ENCODE measurements at places on chromosomes 5 and 9.

GRCh38 chr5:43207601-43208000 is 15.6 kb downstream of the NIM1K start:
- no peak for DNase-seq

DNA sequence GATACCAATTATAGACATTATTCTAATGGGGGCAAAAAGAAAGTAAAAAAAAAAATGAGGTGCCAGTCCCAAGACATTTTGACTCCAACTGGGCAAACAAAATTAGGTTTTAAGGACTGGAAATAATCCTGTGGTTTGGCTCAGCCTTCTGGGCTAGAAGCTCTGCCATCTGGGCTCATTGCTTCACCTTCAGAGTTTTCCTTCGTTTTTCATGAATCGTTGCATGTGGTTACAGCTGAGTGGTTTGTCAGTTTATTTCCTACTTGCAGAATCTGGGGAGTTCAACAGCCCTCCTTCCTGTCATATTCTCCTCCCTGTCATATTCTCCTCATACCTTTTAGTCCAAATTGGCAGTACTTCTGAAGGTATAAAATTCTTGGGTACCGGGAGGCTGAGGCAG is 12.0 kb downstream of the UGT3A2 start:
- DNase-seq: no peak

GRCh38 chr5:179459771-179460170 is 90.6 kb upstream of the RUFY1 start:
- no peak for DNase-seq

- DNase-seq: no peak
Measured at GRCh38 chr9:124840300-124840833, 12.9 kb upstream of the WDR38 start.

GRCh38 chr5:134547999-134548658 is 22.7 kb downstream of the JADE2 start:
- no peak for DNase-seq

GRCh38 chr5:121873409-121873808 is 21.7 kb downstream of the FTMT start:
- no peak for DNase-seq

- no peak for DNase-seq
Measured at GRCh38 chr9:12748954-12749353, 25.9 kb upstream of the LURAP1L start.

- no peak for DNase-seq
Measured at GRCh38 chr9:93612796-93613154, 36.4 kb downstream of the PHF2 start.

GRCh38 chr9:17531642-17532254 is 47.1 kb upstream of the SH3GL2 start:
- no peak for DNase-seq

DNA sequence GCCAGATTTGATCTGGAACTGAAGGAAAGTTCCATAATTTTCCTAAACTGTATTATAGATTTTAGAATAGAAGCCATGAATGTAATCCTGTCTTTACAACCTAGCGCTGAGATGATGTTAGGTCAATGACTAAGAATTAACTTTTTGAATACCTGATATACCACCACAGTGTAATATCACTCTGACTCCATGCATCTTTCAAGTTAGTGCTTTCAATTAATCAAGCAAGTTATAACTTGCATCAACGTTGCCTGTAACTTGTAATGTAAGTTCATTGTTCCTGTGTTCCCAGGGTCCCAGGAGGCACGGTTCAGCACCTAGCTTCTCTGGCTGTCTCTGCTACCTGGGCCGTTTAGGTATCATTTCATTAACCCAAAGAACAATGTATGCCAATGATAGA is 139.3 kb downstream of the CSNK1G3 start:
- no peak for DNase-seq

GRCh38 chr5:61401726-61402125 is 69.7 kb downstream of the ZSWIM6 start:
- DNase-seq: no peak

DNA sequence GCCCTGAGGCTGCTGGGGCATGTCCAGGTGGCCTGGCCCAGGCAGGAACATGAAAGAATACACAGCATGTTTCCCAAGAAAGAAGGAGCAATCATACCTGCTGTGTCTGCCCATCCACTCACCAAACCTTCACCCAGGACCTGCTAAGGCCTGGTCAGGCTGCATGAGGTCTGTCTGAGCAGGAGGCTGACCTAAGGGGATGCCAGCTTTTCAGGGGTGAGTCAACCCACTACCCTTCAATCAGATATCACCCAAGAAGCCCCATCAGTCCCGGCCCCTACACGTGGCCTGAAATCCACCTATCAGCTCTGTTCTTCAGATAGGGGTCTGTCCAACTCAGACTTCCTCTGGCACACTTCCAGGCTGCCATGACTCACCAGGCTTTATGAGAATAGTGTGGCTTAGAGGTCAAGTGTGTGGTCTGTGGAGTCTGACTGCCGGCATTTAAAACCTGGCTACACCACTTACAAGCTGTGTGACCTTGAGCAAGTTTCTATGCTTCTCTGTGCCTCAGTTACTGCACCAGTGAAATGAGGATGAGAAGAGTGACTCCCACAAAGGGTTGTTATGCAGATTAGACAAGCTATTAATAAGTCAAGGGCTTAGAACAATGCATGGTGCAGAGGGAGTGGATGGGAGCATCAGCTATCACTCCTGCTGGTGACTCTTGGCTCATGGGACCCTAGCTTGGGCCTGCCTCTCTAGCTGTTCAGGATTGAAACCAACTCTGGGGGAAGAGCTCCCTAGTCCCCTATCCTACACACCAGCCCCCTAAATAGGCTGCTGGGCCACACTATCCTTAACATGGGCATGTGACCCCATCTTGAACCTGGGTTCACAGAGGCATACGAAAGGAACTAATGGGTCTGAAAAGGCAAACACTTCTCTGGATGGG is 130.3 kb downstream of the PAX5 start:
- no peak for DNase-seq

DNA sequence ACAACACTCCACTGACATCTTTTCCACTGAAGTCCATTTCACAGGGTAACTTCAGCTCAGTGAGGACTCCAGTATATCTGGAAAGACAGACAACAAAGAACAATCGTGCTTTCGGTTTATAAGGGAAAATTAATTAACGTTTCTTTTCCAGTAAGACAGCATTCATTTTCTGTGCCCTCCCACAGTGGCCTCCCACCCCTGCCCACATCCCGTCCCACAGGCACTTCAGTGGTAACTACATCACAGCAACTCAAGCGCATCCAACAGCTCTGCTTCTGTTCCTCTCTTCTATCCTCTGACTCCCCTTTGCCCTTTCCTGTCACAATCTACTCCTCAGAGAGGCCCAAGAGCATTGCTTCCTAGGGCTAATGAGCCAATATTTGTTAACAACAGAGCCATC is 40.3 kb downstream of the GLDC start:
- DNase-seq: no peak

DNA sequence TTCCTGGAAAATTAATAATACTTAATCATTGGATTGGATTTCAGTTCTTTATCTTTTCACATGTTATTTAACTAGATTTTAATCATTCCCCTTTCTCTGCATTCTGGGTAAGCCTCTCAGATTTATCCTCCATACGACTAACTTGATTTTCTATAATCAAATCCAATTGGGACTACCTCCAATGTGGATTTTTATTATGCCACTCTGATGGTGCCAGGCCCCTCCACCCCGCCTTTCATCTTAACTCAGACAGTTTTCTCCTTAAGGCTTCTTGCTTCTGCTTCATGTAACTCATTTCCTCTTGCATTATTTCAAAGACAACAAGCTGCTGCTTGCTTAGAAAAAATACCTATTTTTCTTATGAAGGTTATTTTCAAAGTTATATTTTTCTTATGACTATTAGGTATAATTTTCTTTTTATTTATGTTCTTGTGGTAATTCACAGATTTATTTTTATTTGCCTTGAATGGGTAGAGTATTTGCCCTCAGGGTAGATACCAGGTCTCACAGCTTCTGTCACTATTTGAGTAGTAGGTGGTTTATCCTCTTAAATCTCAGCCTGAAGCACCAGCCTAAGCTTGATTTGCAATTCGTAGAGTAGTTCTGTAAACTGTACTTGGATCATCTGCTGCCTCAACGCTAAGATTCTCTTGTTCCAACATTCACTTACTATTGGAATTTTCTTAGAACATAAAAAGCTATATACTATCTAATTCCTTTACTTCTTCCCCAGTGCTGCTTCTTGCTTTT is 659.0 kb upstream of the ARRDC3 start:
- DNase-seq: no peak

DNA sequence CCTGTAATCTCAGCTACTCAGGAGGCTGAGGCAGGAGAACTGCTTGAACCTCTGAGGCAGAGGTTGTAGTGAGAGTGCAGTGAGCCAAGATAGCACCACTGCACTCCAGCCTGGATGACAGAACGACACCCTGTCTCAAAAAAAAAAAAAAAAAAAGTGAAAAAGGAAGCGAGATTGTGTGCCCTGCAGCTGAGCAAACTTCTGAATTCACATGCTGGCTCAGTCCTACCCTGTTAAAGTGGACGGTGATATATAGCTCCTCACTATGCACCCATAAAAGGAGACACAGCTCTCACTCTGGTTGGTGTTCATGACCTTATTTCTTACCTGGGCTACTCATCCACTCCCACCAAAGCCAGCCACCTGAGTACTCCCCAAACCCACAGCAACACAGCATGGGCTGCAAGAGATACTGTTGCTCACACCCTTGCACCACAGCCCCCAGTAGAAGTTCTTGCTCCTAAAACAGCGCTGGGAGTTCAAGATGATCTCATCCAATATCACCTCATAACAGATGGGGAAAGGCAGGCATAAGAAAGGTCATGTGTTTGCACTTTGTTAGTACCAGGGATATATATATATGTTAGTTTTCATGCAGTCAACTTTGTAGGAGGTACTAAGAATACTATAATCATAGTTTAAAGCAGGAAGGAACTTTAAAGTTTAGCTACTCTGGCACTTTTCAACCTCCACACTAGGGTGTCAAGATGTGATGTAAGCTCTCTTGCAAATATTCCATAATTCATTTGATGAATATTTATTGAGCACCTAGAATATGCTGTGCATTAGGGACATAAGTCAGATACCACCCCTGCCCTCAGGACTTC is 4.0 kb downstream of the TTLL11 start:
- DNase-seq: no peak

GRCh38 chr9:7338586-7339281 is 460.8 kb downstream of the DMAC1 start:
- no peak for DNase-seq

- DNase-seq: no peak
Measured at GRCh38 chr9:92634712-92635605, 35.0 kb downstream of the IPPK start.

DNA sequence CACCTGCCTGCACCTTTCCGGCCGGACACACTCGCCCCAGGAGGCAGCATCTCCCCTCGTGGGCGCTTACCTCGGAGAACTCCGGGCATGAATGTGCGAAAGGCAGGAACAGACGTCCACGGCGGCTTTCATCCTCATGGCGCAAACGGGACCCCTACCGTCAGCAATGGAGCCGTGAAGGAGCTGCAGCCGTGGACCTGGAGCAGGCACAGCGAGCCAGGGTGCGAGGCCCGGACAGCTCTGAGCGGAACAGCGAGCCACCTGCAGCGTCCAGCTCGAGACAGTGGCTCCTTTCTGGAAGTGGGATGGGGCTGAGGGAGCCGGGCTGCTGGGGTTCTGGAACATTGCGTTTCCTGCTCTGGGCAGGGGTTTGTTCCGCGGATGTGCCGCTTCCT is 7.8 kb upstream of the SLC6A19 start:
- no peak for DNase-seq

DNA sequence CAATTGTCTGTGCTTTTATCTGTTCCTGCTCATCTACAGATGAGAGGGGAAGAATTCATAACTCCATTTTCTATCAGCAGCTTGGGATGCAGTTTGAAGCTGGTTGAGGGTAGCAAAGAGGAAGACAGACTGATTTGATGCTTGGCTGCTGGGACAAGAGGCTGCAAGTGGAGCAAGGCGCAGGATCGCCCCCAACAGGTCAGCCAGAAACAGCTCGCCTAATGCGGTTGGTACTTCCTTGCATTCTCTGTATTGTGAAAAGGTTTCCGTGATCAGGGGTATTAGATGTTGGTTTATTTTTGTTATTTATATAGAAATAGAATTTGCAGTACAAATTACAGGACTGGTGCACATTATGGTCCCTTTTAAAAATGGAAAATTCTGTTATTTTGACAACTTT is 40.6 kb downstream of the ZNF883 start:
- DNase-seq: no peak

DNA sequence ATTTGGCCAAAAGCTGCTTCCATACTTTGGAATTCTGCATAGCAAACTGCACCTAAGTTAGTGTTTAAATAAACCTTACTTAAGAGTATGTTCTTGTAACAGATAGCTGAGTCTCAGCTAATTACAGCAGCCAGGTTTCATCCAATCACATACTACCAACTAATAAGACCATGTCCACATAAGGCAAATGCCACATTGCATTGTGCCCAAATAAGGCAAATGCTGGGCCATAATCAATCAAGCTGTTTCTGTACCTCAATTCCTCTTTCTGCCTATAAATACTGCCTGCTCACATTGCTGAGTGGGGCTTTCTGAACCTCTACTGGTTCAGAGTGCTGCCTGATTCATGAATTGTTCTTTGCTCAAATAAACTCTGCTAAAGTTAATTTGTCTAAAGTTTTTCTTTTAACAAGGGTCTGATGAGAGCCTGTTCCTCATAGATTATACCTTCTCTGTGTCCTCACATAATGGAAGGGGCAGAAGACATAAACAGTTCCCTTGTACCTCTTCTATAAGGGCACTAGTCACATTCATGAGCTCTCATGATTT is 4.4 kb upstream of the OXCT1 start:
- no peak for DNase-seq

- no peak for DNase-seq
Measured at GRCh38 chr9:72575666-72576065, 54.3 kb downstream of the TMC1 start.

- DNase-seq: no peak
Measured at GRCh38 chr5:118146824-118147223, 841.5 kb downstream of the DTWD2 start.

DNA sequence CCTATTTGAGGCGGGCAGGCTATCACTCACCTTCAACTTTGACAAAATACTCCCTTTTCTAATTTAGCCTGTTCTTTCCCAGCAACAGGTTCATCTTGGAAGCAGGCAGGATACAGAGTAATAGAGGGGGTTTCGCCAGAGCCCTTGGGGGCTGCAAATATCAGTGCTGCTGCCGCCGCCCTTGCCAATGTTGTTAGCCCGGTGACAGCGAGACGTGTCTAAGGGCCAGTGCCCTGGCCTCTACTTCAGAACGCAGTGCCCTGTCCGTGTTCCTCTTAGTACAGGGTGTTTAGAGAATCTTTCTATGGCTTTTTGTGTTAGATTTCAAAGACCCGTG is 703 bp downstream of the FAM120AOS start:
- DNase-seq: no peak

- no peak for DNase-seq
Measured at GRCh38 chr9:113163001-113163400, 12.2 kb downstream of the SLC31A2 start.

- DNase-seq: no peak
Measured at GRCh38 chr5:129904667-129905472, 605 bp downstream of the CHSY3 start.

- no peak for DNase-seq
Measured at GRCh38 chr5:174356536-174356935, 311.0 kb downstream of the NSG2 start.

All from cortex of kidney (tissue), 1 donor.